ENCODE measurements at places on chromosomes 2 and 18. TPM values are rescaled to one million over a fixed set of nuclear protein-coding genes. Genes with fewer than 3 reads are reported as not detected.

DNA sequence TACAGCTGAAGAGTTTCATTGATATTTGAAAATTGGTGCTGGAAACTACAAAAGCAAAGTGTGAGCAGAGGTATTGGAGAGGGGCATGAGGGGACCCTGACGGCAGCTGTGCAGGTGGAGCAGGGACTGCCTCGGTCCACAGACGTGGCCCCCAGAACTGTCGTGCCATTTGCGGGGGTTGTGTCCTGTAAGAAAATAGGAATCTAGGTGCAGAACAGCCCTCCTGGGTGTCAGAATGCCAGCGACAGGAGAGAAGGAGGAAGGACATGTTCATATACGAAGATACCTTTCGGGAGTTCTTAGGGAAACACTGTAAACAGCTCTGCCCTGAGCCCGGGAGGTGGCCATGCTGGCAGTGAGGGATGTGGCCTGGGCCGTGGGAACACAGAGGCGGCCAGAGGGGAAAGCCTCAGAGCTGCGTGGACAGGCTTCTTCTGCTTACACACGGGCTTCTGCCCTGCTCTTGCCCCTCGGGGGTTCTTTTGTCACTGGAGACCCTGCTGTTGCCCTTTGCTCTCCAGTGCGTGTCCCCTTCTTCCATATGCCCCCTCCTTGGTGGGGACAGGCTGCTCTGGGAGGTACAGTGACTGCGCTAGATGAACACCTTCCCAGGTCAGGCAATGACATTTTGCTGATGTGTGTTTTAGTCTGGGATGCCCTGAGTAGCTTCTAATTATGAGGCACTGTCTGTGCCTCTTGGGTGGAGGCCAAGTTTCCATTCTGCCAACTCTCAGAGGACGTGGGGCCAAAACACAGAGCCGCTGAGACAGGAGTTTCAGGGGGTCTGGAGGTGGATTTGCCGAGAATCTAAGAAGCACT lies 81.9 kb upstream of the TXNDC2 start:
- no peak for DNase-seq

DNA sequence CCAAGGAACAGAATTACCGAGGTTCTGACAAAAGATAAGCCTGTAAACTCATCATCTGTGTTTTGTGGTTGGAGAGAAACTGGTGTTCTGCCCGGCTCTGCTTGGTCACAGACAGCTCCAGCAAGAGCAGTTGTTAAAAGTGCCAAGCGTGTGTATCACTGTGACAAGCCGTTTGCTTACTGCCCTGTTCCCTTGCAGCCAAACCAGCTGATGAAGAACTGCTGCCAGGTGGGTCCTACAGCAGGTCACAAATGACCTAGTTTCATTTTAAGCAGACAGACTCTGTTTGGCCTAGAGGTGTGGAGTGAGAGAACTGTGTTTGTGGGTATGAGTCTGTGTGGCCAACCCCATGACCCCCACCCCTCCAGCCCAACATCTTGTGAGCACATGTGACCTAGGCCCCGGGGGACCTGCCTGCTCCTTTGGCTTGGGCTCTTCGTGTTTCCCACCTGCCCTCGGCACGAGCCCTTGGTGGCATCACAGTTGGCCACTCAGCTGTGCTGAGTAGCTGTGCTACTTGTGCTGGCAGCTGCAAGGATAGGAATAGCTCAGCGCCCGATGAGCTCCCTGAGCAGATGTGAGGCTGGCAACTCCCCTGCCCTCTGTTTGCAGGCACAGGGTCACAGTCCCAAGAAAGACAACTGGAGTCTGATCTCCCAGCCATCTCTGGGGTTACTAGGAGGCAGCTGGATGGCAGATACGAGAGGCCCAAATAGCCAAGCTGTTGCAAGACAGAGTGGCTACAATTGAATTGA lies 9.7 kb downstream of the OXER1 start:
- DNase-seq: no peak

DNA sequence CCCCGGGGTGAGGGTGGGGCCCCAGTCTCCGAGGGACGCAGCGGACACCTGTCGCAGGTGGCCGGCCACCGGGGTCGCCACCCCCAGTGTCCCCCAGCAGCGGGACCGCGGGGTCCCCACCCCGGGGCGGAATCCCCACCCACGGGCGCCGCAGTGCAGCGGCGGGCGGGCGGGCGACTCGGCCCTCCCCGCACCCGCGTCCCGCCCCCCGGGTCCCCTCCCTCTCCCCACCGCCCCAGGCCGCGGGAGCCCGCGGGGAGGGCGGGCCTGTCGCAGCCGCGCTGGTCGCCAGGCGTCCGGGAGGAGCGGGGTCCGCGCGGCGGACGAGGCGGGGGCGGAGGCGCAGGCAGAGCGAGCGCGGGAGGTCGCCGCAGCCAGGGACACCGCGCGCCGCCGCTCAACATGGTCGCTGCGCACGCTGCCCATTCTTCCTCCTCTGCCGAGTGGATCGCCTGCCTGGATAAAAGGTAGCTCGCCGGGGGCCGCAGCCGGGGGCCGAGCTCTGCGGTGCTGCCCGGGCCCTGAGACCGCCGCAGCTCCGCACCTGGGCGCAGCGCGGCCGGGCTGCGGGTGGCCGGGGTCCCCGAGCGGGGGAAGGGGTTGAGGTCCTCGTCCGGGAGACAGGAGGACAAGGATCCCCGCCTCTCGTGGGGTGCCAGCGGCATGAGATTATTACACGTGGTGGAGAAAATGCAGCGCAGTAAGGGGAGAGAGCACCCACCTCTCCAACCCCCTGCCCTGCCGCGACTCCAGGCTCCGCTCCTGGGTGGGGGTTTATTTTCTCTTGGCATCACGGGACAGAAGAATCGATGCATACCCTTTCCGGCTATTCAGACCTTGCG lies at the start of gene RAPGEF4:
TSS of gene RAPGEF4 (plus strand) at position 264 of the 842 bp plus-strand sequence. CDS start at position 403, 139 bp downstream.
- no peak for DNase-seq

- no peak for DNase-seq
These were observed 414.1 kb downstream of the STK39 start for GRCh38 chr2:167833294-167833693.

GRCh38 chr2:240136671-240137292 lies 677 bp upstream of the COPS9 start:
- no peak for DNase-seq

GRCh38 chr18:24766376-24766775 lies 305.9 kb downstream of the HRH4 start:
- no peak for DNase-seq

GRCh38 chr2:62370321-62371250 lies 135.4 kb downstream of the TMEM17 start:
- DNase-seq: no peak

DNA sequence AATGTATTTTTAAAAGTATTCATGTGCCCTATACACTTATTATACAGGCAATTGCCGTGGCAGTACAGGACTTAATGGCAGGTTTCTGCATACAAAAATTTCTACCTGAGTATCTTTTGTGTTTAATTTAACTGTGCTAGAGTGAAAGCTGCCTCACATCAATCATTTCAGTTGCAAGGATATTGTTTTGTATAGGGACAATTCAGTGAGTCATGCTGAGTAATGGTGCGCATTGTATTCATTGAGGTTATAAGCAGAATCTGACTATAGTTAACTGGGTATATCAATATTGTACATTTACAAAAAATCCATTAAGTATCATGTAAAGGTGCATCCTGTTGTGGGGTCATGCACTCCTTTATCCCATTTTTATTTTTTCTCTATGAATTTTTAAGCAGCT lies 121.5 kb downstream of the GCA start:
- no peak for DNase-seq

DNA sequence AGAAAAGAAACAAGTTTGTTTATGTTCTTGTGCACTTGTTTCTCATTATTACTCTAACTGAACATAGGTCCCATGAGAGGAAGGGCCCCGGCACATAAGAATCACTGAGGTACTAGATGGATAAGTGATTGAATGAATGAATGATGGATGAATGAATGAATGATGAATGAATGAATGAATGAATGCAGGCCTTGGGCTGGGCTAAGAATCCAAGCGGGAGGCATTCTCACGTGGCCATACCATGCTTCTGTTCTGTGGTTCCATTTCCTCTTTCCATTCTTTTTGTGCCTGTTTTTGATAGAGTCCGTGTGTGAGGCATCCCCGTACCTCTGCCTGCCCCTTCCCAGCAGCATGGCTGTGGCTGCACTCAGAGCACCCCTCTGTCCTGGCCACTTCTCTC lies 94.8 kb downstream of the SH3BP4 start:
- DNase-seq: no peak

- DNase-seq: no peak
These were observed 781 bp upstream of the SOX11 start for GRCh38 chr2:5691221-5691984.

DNA sequence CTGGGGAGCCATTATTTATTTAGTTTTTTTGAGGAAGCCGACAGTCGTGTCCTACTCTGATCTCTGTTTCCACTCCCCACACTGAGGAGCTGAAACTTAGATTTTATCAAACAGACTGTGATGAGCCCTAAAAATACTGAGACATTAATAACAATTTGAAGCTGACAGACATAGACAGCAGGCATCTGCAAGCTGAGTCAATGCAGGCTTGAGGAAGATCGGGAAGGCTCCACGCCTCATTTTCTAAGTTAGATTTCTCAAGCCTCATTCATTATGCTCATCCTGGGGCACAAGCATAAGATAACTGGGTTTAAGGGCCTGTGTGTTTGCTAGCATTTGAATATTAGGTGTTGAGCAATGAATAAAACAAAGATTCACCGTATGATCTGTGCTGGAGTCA lies 26.3 kb downstream of the EFR3B start:
- DNase-seq: no peak

GRCh38 chr18:47263430-47264307 lies 12.2 kb upstream of the SKOR2 start:
- DNase-seq: no peak

DNA sequence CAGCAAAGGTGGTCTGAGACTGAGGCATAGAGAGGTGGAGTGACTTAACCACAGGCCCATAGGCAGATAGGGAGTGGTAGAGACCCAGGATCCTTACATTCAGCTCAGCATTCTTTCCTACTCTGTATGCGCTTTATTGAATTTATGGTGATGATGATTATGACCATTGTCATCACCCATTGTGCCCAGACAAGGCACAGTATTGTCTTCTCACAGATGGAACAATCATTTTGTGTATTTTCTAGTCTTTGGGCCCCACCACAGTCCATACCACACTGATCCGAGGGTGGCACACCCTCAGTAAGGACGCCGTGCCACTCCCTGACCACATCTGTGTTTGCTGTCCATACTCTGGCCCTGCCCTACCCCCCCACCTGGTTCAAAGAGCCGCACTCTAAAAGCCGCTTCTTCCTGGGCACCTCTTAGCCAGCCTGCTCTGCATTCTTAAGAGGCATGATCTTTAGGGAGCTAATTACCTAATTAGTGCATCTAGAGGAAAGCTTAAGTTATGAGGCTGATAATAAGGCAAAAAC lies 179.6 kb upstream of the SMAD2 start:
- no peak for DNase-seq

- DNase-seq: no peak
These were observed 557.2 kb downstream of the CPS1 start for GRCh38 chr2:211113334-211114175.

DNA sequence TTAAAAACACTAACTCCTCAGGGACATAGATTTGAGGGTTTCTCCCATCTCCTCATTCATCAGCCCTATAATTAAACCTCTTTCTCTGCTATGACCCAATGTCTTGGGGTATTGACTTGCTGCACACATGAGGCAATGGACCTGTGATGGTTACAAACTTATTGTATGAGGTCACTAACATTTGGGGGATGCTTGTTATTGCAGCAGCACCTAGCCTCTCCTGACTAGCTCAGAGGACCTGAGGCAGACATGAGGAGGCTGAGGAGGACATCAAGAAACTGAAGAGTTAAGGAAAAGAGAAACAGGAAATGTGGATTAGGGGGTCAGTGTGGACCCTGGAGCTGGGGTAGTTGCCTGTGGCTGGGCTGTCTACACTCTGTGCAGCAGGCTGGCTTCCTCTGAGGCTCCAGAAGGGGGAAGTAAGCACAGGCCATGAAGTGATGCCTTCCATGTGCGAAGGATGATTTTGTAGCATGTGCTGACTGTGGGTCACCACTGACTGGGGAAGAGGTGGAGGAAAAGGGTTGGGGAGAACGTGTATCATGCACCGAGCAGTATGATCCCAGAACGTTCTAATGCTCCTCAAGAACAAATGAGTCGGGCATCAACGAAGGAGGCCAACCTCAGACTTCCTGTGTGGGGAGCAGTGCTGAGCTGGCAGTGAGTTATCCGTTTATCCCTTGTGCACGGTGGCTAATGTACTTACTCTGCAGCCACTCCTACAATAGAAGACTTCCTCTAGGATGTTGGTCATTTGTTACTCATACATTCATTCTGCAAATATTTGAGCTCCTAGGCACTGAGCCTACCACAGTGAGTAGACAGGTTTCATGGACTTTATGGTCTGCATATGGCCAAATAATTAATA lies 42.1 kb upstream of the RFX8 start:
- DNase-seq: peak; percentile 63

DNA sequence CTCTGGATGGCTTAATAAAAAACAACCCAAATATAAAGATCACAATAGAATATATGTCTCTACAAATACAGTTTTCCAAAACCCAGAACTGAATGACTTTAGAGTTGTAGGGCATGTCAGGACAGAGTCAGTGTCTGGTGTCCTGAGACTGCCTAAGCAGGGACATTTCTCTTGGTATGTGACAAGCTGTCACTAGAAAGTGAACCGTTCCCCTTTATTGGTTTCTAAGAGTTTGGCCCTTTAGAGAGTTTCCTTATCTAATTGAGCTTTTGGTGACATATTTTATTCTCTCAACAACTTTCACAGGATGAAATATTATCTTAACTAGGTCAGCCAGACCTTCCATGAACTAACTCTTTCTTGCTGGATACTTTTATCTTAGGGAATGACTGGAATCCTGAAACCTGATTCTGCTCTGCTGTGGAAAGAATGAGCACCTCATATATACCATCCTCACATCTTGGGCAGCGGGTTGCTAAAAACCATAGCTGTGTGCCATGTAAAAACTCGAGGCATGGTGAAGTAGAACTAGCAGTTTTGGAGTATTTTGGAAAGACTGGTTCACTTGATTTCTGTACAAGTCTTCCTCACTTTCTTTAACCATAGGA lies 54.8 kb downstream of the CAVIN2 start:
- no peak for DNase-seq

Gene SGPP2
- 9.7 TPM for total RNA-seq

Gene EGR4
- total RNA-seq: 0.07 TPM

Gene UGT1A3
- not detected for total RNA-seq

Gene ACMSD
- total RNA-seq: 0.29 TPM

Gene MALL
- 35.7 TPM for total RNA-seq

Gene IL18RAP
- not detected for total RNA-seq

Gene SMYD1
- total RNA-seq: not detected

Gene ZNF385B
- 0.69 TPM for total RNA-seq
